ENCODE measurements at places on chromosomes 5 and 9. TPM values are rescaled to one million over a fixed set of nuclear protein-coding genes. Genes with fewer than 3 reads are reported as not detected.

TMEM252 gene
- total RNA-seq = not detected

HAVCR1 gene
- 3.4 TPM for total RNA-seq

- no peak for DNase-seq
Observed at GRCh38 chr9:33042473-33042872, 17.4 kb downstream of the DNAJA1 start.

- no peak for DNase-seq
Observed at GRCh38 chr5:148186248-148187003, 16.4 kb upstream of the SPINK6 start.

GRCh38 chr5:31860278-31860677 is 221.3 kb downstream of the PDZD2 start:
- no peak for DNase-seq

DNA sequence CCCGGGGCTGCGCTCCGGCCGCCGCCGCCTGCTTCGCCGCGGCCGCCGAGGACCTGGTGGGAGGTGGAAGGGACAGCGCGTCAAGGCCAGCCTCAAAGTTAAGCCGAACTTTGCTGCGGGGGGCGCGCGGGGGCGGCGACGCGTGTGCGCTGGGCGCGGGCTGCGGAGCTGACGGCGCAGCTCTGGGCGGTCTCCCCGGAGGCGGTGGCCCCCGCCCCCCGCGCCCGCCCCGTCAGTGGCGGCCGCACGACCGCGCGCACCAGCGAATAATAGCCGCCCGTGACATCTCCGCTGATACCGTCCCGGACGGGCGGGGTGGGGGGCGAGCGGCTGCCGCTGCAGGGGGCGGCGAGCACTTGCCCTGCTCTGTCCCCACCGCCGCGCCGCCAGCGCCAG is 579 bp upstream of the FAM78A start:
- peak; percentile 69 for DNase-seq

GRCh38 chr9:133726401-133727276 is 11.5 kb downstream of the SARDH start:
- peak; percentile 65 for DNase-seq

DNA sequence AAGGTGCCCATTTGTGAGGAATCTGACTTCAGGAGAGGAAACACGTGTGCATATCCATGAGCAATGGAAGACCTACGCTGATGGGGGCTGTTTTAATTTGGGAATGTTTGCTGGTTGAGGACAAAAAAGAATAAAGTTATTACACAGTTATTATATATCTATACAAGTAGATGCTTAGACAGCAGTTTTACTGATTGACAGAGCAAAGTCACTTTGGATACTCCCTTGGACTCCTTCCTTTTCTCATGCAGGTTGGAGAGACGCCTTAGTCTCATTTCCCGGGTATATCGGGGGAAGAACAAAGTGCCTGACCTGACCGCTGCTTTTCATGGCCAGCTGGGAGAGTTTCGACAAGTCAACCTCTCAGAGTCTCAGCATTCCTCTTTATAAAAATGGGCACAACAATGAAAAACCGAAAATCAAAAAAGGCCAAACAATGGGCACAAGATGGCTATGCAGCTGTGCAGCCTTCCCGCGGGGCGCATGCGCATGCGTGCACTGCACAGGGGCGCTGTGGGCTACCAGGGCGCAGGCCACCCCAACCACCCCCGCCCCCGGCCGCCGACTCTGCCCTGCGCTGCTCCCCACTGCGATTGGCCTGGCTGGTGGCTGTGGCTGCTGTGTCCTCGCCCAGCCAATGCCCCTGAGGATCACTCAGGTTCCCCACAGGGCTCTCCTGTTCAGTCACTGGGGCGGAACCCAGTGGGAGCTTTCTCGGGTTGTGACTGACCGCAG is 18.1 kb downstream of the NFIL3 start:
- no peak for DNase-seq
